ENCODE measurements at places on chromosomes 7 and 10.

DNA sequence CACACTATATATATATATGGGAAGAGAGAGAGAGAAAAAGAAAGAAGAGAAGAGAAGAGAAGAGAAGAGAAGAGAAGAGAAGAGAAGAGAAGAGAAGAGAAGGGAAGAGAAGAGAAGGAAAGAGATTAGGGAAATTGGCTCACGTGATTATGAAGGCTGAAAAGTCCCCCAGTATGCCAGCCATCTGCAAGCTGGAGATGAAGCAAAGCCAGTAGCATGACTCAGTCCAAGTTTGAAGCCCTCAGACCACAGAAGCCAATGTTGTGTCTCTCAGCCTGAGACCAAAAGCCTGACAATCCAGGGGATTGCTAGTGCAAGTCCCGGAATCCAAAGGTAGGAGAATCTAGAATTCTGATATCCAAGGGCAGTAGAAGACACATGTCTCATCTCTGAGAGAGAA, 206.3 kb upstream of the PRSS1 start:
- peak; percentile 35 for DNase-seq

GRCh38 chr7:91280604-91281003, 16.4 kb downstream of the FZD1 start:
- no peak for DNase-seq

- no peak for DNase-seq
Observed at GRCh38 chr7:1248143-1248915, 15.7 kb downstream of the UNCX start.

GRCh38 chr10:21314111-21314626, 211.3 kb downstream of the SKIDA1 start:
- DNase-seq = no peak

DNA sequence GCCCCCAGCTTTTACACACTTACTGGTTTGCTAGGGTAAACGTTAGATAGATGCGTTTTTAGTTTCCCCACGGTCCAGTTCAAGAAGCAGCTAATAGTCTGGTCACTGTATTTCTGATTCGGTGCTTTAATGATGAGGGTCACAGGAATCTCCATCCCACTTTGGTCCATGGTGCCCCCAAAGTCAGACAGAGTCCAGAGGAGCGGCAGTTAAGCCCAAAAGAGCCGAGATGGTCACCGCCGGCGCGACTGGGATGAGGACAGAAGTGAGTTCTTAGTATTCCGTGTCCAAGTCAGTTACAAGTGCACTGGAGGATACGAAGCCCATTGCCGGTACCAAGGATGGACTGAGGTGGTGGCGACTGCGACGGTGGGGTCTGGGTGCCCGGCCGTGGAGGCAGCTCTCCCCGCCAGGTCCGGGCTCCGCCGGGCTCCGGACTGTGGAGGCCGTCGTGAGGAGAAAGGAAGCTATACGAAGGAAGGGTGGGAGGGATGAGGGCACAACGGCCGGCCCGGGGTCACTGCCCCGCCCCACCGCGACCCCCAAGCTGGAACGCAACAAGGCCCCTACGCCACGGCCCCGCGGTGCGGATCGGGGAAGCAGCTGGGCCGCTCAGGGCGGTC, 663 bp downstream of the HERPUD2 start:
- no peak for DNase-seq

- DNase-seq = no peak
Observed at GRCh38 chr10:19367176-19367575, 318.6 kb downstream of the MALRD1 start.

DNA sequence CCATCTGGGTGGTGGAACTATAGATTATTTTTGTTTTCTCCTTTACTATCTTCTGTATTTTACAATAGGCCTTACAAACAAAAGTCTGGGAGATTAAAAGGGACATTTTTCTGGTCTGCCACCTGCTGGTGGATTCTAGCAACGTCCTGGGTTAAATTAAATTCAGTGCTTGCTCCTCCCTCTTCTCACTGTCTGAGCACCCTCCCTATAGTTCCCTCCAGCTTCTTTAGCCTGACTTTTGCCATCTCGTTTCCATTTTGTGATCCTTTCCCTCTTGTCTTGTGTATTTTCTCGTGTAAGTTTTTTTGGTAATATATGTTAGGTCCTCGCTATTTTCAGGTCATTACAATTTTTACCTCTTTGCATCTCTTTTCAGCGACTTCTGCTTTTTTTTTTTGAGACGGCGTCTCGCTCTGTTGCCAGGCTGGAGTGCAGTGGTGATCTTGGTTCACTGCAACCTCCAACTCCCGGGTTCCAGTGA, 16.1 kb downstream of the ANKRD16 start:
- DNase-seq = peak; percentile 54

GRCh38 chr7:113060100-113060499, 26.5 kb downstream of the GPR85 start:
- DNase-seq = no peak

DNA sequence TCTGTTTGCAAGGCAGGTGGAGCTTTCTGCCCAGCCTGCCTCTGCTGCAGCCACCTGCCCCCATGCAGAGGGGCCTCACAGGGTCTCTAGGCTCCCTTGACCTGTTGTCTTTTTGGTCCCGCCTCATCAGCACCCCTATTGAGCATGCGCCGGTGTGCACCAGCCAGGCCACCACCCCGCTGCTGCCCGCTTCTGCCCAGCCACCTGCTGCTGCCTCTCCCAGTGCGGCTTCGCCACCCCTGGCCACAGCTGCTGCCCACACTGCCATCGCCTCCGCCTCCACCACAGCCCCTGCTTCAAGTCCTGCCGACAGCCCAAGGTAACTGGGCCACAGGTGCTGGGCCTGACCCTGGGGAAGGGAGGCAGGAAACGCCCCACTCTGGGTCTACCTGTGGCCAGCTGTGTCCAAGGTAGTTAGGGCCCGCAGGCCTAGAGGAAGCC, 38.1 kb downstream of the LDB3 start:
- DNase-seq = no peak

GRCh38 chr7:77254915-77255314, 55.3 kb upstream of the FGL2 start:
- no peak for DNase-seq
